ENCODE measurements at places on chromosomes 3 and 15. TPM values are rescaled to one million over a fixed set of nuclear protein-coding genes. Genes with fewer than 3 reads are reported as not detected.
A peak's percentile ranks its signal among the peaks of the same experiment; 100 is the strongest.

The ZPLD1 gene
- total RNA-seq: not detected

The THAP10 gene
- 0.37 TPM for total RNA-seq

The IL12A gene
- total RNA-seq: 4.3 TPM

The LCTL gene
- not detected for total RNA-seq

The NDUFB4 gene
- 58.1 TPM for total RNA-seq

The OR5H14 gene
- not detected for total RNA-seq

The FOXB1 gene
- total RNA-seq: not detected

The APOD gene
- total RNA-seq: 0.41 TPM

The CCR3 gene
- not detected for total RNA-seq

The AZI2 gene
- total RNA-seq: 29.1 TPM

The HRG gene
- not detected for total RNA-seq

The TRANK1 gene
- 147 TPM for total RNA-seq

- no peak overlapping the region for H3K27ac ChIP-seq
- H3K27me3 ChIP-seq: no peaks in the 10 kb centered on the region
- H3K4me3 ChIP-seq: no peak overlapping the region
- H3K36me3 ChIP-seq: no peaks in the 10 kb centered on the region
- H3K4me1 ChIP-seq: no peaks in the 10 kb centered on the region
Observed at GRCh38 chr15:36694574-36694973, 115.1 kb downstream of the CDIN1 start.

- H3K27me3 ChIP-seq: no peaks in the 10 kb centered on the region
- peak; percentile 19 for DNase-seq
- no peaks in the 10 kb centered on the region for H3K36me3 ChIP-seq
Observed at GRCh38 chr3:143207338-143207961, 87.9 kb downstream of the CHST2 start.

- H3K4me3 ChIP-seq: no peak overlapping the region
- peaks cover 1% of the 10 kb centered on the region for H3K36me3 ChIP-seq
- H3K27me3 ChIP-seq: no peaks in the 10 kb centered on the region
- no peak for DNase-seq
- H3K27ac ChIP-seq: no peak overlapping the region
Observed at GRCh38 chr3:11583638-11584046, 60.1 kb downstream of the VGLL4 start.

GRCh38 chr3:5657106-5657505 is 469.6 kb downstream of the EDEM1 start:
- no peaks in the 10 kb centered on the region for H3K4me1 ChIP-seq
- H3K36me3 ChIP-seq: no peaks in the 10 kb centered on the region
- H3K4me3 ChIP-seq: no peak overlapping the region
- H3K27ac ChIP-seq: no peak overlapping the region

- H3K4me1 ChIP-seq: peaks cover under 1% of the 10 kb centered on the region
- DNase-seq: no peak
- no peak overlapping the region for H3K4me3 ChIP-seq
- peaks cover 55% of the 10 kb centered on the region for H3K36me3 ChIP-seq
Observed at GRCh38 chr3:141539431-141540187, 52.8 kb downstream of the RASA2 start.

GRCh38 chr3:99901200-99901926 is 83.7 kb downstream of the CMSS1 start:
- H3K4me1 ChIP-seq: peaks cover 1% of the 10 kb centered on the region
- H3K27ac ChIP-seq: no peak overlapping the region
- no peaks in the 10 kb centered on the region for H3K36me3 ChIP-seq

DNA sequence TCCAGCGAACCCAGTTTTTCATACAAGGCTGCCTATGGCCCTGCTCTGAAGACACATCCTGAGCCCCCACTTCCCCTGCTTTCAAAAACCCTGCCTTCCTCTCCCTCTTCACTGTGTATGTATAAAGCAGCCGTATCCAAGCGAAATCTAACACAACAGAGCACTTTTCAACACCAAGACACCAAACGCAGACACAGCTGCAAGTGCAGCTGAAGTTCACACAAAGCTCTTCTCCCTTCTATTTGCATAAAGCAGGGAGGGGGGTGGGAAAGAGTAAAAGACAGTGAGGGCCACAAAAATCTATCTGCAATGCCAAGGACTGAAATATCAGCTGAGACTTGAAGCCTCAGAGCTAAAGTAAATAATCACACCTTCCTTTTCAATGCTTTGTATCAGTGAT is 35.1 kb upstream of the CSPG5 start:
- H3K36me3 ChIP-seq: peaks cover 69% of the 10 kb centered on the region
- H3K27ac ChIP-seq: peak overlapping the region; percentile 17
- peak; percentile 25 for DNase-seq
- H3K27me3 ChIP-seq: no peaks in the 10 kb centered on the region
- H3K4me3 ChIP-seq: no peak overlapping the region

- no peak overlapping the region for H3K27ac ChIP-seq
- H3K4me1 ChIP-seq: no peaks in the 10 kb centered on the region
- H3K36me3 ChIP-seq: no peaks in the 10 kb centered on the region
- no peak for DNase-seq
Observed at GRCh38 chr3:141853081-141853601, 23.3 kb upstream of the ATP1B3 start.

- peak overlapping the region; percentile 82 for H3K27ac ChIP-seq
- no peaks in the 10 kb centered on the region for H3K27me3 ChIP-seq
- H3K36me3 ChIP-seq: no peaks in the 10 kb centered on the region
- H3K4me1 ChIP-seq: peaks cover 36% of the 10 kb centered on the region
- H3K4me3 ChIP-seq: no peak overlapping the region
Observed at GRCh38 chr3:105752791-105753415, 115.9 kb downstream of the CBLB start.

- H3K4me3 ChIP-seq: peak overlapping the region; percentile 62
- DNase-seq: peak; percentile 52
- peaks cover 14% of the 10 kb centered on the region for H3K4me1 ChIP-seq
- no peaks in the 10 kb centered on the region for H3K36me3 ChIP-seq
- no peaks in the 10 kb centered on the region for H3K27me3 ChIP-seq
Observed at GRCh38 chr15:74725845-74726773, 781 bp upstream of the CYP1A1 start.

- no peaks in the 10 kb centered on the region for H3K36me3 ChIP-seq
- no peaks in the 10 kb centered on the region for H3K27me3 ChIP-seq
- no peak for DNase-seq
- H3K27ac ChIP-seq: no peak overlapping the region
Observed at GRCh38 chr3:37899101-37899707, 37.5 kb downstream of the CTDSPL start.

DNA sequence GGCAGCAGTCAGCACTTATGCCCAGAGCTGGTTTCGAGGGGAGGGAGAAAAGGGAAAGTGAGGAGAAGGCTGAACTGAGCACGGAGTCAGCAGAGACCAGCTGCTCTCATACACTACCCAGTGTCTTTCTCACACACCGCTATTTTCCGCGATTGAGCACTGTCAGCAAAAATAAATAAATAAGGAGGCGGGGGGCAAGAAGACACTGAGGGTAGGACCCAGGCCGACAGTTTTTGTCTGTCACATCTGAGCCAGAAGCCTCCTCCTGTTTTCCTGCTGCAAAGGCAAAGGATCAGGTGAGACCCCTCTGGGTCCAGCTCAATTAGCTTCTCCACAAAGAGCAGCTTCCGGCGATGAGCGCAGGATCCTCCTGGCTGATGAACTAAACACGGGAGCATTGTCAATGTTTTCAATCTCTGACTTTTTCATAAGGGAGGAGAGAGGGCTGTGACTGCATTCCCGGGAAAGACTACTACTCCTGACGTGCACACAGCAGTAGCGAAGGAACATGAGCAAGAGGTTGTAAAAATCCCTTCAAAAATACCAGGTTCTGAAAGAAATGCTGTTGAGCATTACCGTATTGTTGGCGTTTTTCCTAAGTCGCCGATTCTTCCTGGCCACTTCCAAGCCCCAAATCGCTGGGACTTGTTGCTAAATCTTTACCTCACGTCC is 1.3 kb downstream of the FRMD5 start:
- H3K36me3 ChIP-seq: no peaks in the 10 kb centered on the region
- no peaks in the 10 kb centered on the region for H3K27me3 ChIP-seq
- H3K4me1 ChIP-seq: peaks cover 18% of the 10 kb centered on the region
- H3K4me3 ChIP-seq: no peak overlapping the region

- peaks cover 4% of the 10 kb centered on the region for H3K36me3 ChIP-seq
- peak overlapping the region; percentile 75 for H3K4me3 ChIP-seq
- no peaks in the 10 kb centered on the region for H3K27me3 ChIP-seq
- peaks cover 19% of the 10 kb centered on the region for H3K4me1 ChIP-seq
Observed at GRCh38 chr3:133662278-133662651, 524 bp upstream of the TOPBP1 start.

DNA sequence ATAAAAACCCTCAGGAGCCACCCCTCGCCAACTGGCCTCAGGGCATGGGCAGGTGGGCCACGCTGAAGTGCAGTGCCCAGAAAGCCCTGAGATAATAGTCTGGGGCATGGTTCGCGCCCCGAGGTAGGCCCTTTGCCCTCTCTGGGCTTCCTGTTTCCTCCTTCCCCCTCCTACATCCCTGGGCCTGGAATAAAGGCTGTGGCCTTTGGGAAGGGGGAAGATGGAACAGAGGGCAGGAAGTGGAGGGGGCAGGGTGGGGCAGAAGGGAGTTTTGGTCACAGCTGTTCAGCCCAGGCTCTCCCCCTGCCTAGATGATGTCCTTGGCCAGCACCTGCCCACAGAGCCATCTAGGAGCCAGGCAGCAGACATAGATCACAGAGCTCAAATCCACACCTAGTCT is 11.3 kb downstream of the CSRNP1 start:
- H3K27me3 ChIP-seq: no peaks in the 10 kb centered on the region
- H3K4me1 ChIP-seq: peaks cover 40% of the 10 kb centered on the region
- H3K27ac ChIP-seq: peak overlapping the region; percentile 62
- no peak overlapping the region for H3K4me3 ChIP-seq

GRCh38 chr3:155019575-155019974 is 60.5 kb upstream of the MME start:
- H3K36me3 ChIP-seq: no peaks in the 10 kb centered on the region
- no peak for DNase-seq
- no peaks in the 10 kb centered on the region for H3K27me3 ChIP-seq
- H3K4me1 ChIP-seq: no peaks in the 10 kb centered on the region

GRCh38 chr3:159947220-159947619 is 41.4 kb upstream of the IL12A start:
- no peak for DNase-seq
- no peak overlapping the region for H3K27ac ChIP-seq
- peaks cover 12% of the 10 kb centered on the region for H3K27me3 ChIP-seq
- peaks cover 7% of the 10 kb centered on the region for H3K4me1 ChIP-seq
- no peak overlapping the region for H3K4me3 ChIP-seq

GRCh38 chr3:186506857-186507256 is 37.3 kb downstream of the CRYGS start:
- H3K4me3 ChIP-seq: no peak overlapping the region
- H3K27me3 ChIP-seq: peaks cover 3% of the 10 kb centered on the region
- H3K27ac ChIP-seq: no peak overlapping the region
- no peak for DNase-seq
- H3K4me1 ChIP-seq: no peaks in the 10 kb centered on the region

GRCh38 chr3:181568248-181568647 is 143.5 kb upstream of the SOX2 start:
- DNase-seq: no peak
- no peaks in the 10 kb centered on the region for H3K4me1 ChIP-seq
- no peaks in the 10 kb centered on the region for H3K36me3 ChIP-seq

DNA sequence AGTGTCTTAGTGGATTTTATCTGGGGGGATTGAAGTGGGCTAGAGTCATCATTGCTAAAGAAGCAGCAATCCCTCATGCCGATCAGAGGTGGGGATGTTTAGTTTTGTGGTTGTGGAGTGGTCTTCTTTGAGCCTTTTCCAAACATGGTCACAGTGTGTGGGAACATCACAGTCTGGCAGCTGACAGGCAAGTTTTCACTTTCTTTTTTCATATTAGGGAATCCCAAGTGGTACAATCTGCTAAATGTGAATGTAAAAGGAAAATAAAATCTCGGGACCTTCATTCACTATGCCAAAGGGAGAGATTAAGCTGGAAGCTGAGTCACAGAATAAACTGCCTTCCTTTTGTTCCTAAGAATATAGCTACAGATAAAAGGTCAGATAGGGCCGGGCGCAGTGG is 10.4 kb upstream of the CX3CR1 start:
- H3K4me3 ChIP-seq: no peak overlapping the region
- no peak overlapping the region for H3K27ac ChIP-seq
- no peaks in the 10 kb centered on the region for H3K27me3 ChIP-seq
- H3K36me3 ChIP-seq: no peaks in the 10 kb centered on the region
- DNase-seq: no peak

DNA sequence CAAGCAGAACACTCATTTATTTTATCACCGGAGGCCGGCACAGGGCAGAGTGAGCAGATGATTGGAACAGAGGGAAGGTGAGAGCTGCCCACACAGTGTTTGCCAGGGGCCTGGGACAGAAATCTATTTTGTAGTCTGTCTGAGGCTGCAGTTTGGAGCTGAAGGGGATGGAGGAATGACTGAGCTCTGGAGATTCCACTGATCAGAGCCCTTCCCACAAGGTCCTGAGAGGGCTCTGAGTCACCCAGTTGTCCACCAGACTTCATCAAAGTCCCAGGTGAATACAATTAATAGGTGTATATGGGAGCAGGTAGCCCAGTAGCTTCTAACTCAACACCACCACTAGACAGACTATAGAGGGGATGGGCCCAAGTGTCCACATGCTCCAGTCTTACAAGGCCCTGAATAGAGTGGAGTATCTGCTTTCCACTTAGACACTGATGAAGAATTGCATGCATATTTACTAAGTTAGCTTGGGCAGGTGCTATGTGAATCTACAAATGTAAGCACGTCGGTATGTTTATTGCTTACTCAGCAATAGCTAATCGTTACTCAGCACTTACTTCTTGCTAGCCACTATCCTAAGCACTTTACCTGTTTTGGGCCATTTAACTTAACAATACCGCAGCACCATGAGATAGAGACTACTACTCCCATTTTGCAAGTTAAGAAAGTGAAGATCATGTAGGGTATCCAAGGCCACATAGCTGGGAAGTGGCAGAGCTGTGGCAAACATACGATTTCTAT is 2.7 kb upstream of the STARD5 start:
- H3K4me3 ChIP-seq: no peak overlapping the region
- peaks cover 29% of the 10 kb centered on the region for H3K4me1 ChIP-seq
- no peak for DNase-seq

DNA sequence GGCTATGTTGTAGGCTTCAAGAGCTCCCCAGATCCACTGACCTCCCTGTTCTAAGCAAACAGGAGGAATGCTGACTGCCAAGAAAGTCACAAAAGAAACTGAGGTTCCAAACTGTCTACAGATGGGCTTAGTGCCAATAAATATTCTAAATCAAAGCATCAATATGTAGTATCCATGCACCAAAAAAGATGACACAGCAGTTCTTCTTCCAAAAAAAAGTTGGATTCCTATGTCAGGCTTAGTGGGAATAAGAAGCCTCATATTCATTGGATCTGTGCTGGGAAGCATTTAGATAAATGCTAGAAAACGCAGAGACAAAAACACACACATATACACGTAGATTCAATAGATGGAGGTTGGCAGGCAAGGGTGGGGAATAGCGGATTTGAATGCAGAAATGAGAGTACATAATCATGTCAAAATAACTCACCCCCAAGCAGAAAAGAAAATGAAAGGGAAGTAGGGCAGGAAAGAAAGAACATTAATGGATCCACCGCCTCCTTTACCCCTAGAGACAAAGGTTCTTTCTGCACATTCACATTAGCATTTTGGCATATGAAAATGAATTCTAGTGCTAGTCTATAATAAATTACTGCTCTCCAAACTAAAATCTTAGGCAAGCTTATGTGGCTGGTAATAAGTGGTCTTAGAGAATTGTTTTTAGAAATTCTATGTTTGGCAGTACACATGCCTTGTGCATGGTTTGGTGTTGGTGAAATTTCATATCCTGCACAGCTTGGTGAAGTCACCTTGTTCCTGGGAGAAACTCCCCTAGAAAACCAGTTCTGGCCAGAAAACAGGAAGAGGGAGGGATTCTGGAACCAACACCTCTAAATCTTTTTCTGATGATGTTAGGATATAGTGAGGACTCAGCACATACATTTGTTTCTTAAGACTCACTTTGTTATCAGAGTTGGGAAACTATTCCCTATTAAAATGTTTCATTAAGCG is 283.4 kb downstream of the LSAMP start:
- no peak for DNase-seq
- no peaks in the 10 kb centered on the region for H3K27me3 ChIP-seq
- no peaks in the 10 kb centered on the region for H3K36me3 ChIP-seq
- H3K4me3 ChIP-seq: no peak overlapping the region
- H3K4me1 ChIP-seq: no peaks in the 10 kb centered on the region
- H3K27ac ChIP-seq: no peak overlapping the region
